GM19239 (cell line): ENCODE measurements at places on chromosomes 3 and 15.

GRCh38 chr3:16618721-16619120, 13.5 kb upstream of the DAZL start:
- DNase-seq: no peak

GRCh38 chr3:155446366-155446765, 152.9 kb upstream of the STRIT1 start:
- no peak for DNase-seq

DNA sequence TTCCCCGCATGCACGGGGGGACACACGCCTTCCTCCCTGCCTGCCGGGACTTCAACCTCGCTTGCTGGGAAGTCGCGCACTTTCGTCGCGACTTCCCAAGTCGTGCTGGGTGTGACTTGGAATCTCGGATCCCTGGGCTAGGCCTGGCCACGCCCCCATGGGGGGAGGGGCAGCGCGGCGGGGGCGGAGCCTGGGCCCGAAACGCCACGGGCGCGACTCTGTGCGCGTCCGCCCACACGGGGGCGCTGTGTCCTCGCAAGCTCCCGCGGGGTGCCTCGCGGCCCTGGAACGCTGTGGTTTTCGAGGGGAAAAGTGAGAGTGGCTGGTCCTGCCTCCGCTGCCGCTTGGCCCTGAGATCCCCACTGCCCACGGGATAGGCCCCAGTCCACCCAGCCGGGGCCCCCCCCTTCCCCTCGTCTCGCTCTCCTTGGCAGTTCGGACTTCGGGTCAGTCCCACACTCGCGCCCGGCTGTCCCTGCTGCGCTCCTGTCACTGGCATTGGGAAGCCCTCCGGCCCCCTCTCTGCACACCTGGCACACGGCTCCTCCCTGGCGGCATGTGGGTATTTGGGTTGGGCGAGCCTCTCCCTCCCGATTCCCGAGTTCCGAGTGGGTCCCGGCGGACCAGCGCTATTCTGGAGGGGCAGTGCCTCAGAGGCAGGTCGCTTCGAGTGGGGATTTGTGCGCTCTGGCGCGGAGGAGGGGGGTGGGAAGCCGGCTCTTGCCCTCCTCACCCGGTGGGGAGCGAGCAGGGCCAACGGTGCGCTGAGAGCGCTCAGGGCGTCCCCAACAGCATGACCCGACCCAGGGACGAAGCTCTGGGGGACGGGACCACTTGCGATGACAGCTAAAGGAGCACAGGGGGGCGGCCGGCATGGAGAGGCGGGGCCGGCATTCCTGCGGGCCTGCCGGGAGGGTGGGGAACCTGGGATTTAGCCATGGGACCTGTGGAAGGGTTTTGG, 23.6 kb downstream of the SEC61A1 start:
- DNase-seq: peak; percentile 87

- no peak for DNase-seq
These were observed 571.8 kb downstream of the ZPLD1 start for GRCh38 chr3:103006526-103007183.

GRCh38 chr3:24493746-24494617, 668 bp downstream of the THRB start:
- DNase-seq: no peak
